ENCODE measurements at places on chromosomes 4 and X. TPM values are rescaled to one million over a fixed set of nuclear protein-coding genes. Genes with fewer than 3 reads are reported as not detected.

GRCh38 chr4:123018396-123018775 is 96.0 kb upstream of the NUDT6 start:
- H3K27me3 ChIP-seq = no peaks in the 10 kb centered on the region
- DNase-seq = no peak
- no peaks in the 10 kb centered on the region for H3K4me1 ChIP-seq
- H3K27ac ChIP-seq = no peak overlapping the region
- H3K4me3 ChIP-seq = no peak overlapping the region

DNA sequence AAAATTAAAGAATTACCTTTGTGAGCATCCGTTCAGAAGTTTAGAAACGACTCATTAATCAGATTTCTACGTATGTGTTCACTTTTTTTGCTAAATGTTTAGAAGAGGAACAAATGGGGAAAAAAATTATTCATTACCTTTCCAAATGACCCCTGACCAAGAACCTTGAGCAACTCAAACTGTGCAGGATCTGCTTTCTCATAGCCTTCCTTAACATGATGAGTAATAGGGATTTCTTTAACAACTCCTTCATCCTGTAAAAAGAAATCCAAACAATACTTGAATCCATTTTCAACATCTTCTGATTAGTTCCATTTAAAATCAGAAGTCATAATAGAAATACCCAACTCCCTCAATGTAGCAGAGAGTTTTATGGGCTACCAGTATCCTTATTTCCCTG is 32.1 kb downstream of the RPS6KA6 start:
- H3K27ac ChIP-seq = no peak overlapping the region
- no peak for DNase-seq
- no peaks in the 10 kb centered on the region for H3K36me3 ChIP-seq
- no peak overlapping the region for H3K4me3 ChIP-seq

DNA sequence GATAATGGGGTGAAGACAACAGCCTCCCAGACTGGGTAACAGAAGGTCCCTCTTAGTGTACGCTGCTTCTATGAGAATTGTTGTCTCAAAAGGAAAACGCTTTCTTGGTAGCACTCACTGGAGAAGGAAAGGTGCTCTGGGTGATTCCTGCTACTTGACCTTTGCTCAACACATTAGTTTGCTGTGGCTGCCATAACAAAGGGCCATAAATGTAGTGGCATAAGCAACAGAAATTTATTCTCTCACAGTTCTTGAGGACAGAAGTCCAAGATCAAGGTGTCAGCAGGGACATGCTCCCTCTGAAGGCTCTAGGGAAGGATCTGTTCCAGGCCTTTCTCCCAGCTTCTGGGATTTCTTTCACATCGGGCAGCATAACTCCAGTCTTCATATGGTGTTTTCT is 19.0 kb downstream of the HCCS start:
- H3K27me3 ChIP-seq = no peaks in the 10 kb centered on the region
- no peaks in the 10 kb centered on the region for H3K4me1 ChIP-seq
- no peak for DNase-seq
- no peak overlapping the region for H3K4me3 ChIP-seq
- H3K27ac ChIP-seq = no peak overlapping the region

GRCh38 chrX:42948723-42949657 is 171.0 kb upstream of the PPP1R2C start:
- no peak for DNase-seq
- H3K36me3 ChIP-seq = no peaks in the 10 kb centered on the region
- H3K4me1 ChIP-seq = peaks cover 17% of the 10 kb centered on the region

GRCh38 chrX:150255441-150256296 is 107.4 kb upstream of the MAMLD1 start:
- H3K36me3 ChIP-seq = no peaks in the 10 kb centered on the region
- H3K4me3 ChIP-seq = no peak overlapping the region
- H3K4me1 ChIP-seq = no peaks in the 10 kb centered on the region
- H3K27ac ChIP-seq = no peak overlapping the region
- DNase-seq = no peak

GRCh38 chr4:110710070-110710469 is 87.2 kb upstream of the PITX2 start:
- H3K4me3 ChIP-seq = no peak overlapping the region
- H3K4me1 ChIP-seq = no peaks in the 10 kb centered on the region
- no peak for DNase-seq
- no peaks in the 10 kb centered on the region for H3K36me3 ChIP-seq

GRCh38 chrX:9786798-9787635 is 788 bp downstream of the SHROOM2 start:
- H3K27me3 ChIP-seq = no peaks in the 10 kb centered on the region
- no peaks in the 10 kb centered on the region for H3K36me3 ChIP-seq
- peak overlapping the region; percentile 81 for H3K27ac ChIP-seq
- H3K4me3 ChIP-seq = peak overlapping the region; percentile 57

DNA sequence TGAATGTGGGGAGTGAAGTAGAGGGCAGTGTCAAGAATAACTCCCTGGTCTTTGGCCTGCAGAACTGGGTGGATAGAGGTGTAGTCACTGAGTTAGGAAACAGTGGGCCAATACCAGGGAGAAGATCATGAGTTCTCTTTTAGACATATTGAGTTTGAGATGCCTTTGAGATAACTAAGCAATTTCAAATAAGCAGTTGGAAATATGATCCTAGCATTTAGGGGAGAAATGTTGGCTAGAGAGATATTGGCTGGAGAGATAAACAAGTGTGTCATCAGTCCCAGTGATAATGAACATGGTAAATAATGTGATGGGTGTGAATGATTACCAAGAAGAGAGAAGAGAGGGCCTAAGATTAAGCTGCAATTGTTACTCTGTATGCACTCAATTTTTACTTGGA is 95.3 kb upstream of the HPRT1 start:
- DNase-seq = no peak
- no peaks in the 10 kb centered on the region for H3K27me3 ChIP-seq
- H3K4me3 ChIP-seq = no peak overlapping the region
- no peaks in the 10 kb centered on the region for H3K4me1 ChIP-seq
- H3K36me3 ChIP-seq = no peaks in the 10 kb centered on the region

GRCh38 chrX:22124098-22124497 is 92.0 kb downstream of the PHEX start:
- peak overlapping the region; percentile 46 for H3K27ac ChIP-seq
- no peaks in the 10 kb centered on the region for H3K36me3 ChIP-seq
- DNase-seq = no peak
- H3K27me3 ChIP-seq = no peaks in the 10 kb centered on the region
- H3K4me3 ChIP-seq = no peak overlapping the region

DNA sequence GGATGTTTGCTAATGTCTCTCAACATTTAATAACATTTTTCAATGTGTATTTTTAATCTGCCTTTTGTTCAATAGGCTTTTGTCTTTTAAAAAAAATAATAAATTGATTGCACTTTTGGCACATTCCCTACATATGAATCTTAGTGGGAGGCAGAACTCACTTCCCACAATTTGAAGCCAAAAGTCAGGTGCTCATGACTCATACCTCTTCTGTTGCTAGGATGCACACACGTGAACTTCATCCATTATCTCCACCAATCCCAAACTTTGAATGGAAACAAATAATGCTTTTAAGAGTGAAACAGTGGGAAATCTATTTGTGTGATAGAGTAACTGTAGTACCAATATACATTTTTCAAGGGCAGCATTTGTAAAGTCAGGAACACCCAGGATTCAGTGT is 260.5 kb downstream of the IQCM start:
- H3K36me3 ChIP-seq = no peaks in the 10 kb centered on the region
- H3K27me3 ChIP-seq = no peaks in the 10 kb centered on the region
- no peaks in the 10 kb centered on the region for H3K4me1 ChIP-seq
- H3K27ac ChIP-seq = no peak overlapping the region
- no peak overlapping the region for H3K4me3 ChIP-seq
- DNase-seq = no peak

DNA sequence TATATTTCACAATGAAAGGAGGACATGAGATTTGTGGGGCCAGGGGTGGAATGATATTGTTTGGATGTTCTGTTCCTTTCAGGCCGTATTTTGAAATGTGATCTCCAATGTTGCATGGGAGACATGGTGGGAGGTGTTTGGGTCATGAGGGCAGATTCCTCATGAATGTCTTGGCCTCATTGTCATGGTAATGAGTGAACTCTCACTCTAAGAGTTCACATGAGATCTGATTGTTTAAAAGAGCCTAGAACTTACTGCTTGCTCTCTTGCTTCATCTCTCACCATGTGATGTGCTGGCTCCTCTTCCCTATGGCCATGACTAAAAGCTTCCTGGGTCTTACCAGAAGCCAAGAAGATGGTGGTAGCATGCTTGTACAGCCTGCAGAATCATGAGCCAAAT is 1183.0 kb downstream of the TECRL start:
- H3K36me3 ChIP-seq = no peaks in the 10 kb centered on the region
- no peaks in the 10 kb centered on the region for H3K27me3 ChIP-seq
- no peak for DNase-seq
- no peak overlapping the region for H3K4me3 ChIP-seq

Gene TACR3
- total RNA-seq = not detected

Gene AFF2
- 2.5 TPM for total RNA-seq

Gene PDGFC
- total RNA-seq = 2.9 TPM

Data from esophagus squamous epithelium (tissue), 5 donors.